ENCODE measurements at places on chromosomes 1 and 21.

DNA sequence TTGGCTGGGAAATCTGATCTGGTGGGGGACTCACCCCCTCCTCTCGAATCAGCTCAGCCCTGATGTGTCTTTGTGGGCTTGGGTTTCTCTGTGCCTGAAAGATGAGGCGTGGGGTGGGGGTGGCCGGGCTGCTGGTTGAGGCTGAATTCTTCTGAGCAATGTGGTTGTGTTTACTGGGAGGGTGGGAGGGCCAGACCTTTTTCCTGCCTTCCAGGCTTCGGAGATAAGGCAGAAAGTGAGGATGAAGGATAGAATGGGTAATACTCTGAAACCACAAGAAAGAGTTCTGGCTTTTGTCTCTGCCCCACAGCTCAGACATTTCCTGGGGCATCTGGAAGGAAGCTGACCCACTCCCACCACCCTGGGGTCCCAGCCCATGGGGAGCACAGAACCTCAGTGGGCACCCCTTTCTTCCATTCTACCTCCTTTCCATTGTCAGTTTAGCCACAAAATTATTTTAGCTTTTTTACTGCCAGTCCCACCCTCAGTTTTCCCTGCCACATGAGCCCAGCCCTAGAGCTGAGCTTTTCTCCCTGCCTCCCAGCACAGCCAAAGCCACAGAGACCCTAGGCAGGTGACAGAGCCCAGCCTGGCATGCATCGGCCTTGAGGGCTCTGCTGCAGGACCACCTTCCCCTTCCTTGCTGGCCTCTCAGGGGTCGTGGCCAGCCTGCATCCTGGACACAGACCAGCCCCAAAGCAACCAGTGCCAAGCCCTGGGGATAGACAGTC lies 11.2 kb downstream of the ALX3 start:
- no peak for DNase-seq

DNA sequence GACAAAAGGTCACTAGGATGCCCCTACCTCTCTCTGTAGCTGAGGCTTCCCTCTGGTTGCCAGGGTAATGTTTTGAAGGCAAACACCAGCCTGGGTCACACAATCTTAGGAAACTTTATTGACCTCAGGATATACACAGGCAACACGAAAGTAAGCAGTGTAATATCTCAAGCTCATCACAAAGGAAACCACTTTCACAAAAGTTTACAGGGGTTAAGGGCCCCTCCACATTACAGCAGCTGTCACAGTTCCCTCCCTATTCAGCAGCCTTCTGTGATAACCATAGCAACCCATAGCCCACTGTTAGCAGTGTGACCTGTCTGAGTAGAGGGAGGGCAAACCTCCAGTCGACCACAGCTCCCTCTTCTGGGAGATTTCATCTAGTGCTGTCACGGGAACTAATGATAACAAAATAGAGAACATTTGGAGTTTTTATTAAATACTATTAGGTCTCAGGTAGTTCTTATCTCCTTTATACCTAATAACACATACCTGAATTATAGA lies 149.8 kb downstream of the PTPRC start:
- no peak for DNase-seq

DNA sequence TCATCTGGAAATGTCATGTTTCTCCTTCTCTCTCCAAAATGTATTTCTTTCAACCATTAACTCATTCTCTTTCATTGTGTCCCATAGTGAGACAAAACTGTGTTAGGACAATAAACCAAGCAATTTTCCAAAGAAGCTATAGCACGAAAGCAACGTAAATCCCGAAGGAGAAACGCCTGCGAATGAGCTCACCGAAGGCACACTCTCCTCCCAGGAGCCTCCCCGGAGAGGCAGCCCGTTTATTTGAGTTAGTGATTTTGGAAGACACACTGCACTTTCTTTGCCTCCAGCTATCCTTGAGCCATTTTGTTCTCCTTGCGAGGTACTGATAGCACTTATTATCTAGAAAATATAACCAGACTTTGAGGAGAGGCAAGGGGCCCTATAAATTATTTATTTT lies 41.2 kb downstream of the RSPH1 start:
- DNase-seq: no peak

GRCh38 chr1:212366901-212367300 lies 47.8 kb downstream of the PACC1 start:
- DNase-seq: no peak

- no peak for DNase-seq
Measured at GRCh38 chr1:229432905-229433304, 989 bp downstream of the ACTA1 start.

DNA sequence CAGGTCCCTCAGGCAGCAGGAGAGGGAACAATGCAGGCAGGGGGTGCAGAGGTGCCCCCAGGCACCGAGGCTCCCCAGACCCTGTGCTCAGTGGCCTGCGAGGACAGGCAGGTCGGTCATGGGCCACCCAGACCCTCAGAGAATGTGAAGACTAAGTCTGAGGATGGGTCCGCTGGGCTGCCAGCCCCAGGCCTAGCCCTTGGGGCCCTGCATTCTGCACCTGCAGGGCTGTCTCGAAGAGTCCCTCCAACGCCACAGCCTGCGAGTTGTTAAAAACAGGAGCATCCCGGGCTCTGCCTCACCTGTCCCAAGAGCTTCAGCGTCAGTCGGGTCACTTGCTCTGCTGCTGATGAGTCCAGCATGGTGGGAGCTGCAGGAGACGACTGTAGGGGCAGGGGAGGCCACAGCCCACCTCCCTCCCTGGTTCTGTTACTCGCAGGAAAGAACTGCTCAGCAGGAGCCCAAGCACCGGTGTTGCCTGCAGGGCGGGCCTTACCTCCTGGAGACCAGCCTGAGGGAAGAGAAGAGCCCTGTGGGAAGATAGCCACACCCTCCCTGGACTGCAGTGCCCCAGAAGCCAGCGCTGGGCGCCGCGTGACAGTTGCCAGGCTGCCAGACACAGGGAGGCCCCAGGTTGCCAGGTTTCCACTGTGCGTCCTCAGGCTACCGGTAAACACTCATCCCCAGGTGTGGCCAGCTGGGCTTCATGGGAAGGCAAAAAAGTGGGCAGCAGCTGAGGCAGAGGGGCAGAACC lies 5.8 kb downstream of the C21orf58 start:
- DNase-seq: no peak

- peak; percentile 32 for DNase-seq
Measured at GRCh38 chr21:45853703-45854342, 127.7 kb upstream of the COL6A1 start.

GRCh38 chr1:36095760-36096405 lies 7.2 kb downstream of the ADPRS start:
- DNase-seq: no peak

DNA sequence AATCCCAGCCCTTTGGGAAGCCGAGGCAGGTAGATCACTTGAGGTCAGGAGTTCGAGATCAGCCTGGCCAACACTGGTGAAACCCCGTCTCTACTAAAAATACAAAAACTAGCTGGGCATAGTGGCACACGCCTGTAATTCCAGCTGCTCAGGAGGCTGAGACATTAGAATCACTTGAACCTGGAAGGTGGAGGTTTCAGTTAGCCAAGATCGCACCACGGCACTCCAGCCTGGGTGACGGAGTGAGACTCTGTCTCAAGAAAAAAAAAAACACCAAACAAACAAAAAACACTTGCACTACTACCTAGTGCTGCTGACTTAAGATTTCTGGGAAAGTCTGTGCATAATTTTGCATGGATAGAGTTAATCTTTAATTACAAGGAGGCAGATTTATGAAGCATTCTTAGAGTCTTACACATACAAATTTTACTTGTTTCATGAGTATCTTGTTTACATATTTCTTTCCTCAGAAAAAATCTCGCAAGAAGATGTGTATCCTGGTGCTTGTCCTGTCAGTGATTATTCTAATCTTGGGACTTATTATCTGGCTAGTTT lies 8.7 kb upstream of the PPP1R8 start:
- DNase-seq: no peak

DNA sequence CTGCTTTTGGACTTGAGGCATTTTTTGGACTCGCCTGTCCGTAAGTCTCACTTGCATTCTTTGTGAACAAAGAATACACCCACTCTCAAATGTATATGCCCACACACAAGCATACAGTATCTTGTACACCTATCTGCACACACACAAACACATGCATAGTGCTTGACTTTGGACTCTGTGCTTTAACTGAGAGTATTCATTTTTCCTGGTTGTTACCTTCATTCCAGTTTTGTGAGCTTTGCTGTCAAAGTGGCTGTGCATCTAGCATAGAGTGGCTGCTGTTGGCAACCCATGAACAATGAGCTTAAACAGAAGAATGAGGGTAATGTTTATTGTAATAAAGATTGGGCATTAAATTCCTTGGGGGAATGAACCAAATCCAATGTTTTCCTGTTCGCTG lies 199.0 kb downstream of the PDE4B start:
- no peak for DNase-seq

- DNase-seq: no peak
Measured at GRCh38 chr1:33349081-33349759, 28.3 kb upstream of the A3GALT2 start.

DNA sequence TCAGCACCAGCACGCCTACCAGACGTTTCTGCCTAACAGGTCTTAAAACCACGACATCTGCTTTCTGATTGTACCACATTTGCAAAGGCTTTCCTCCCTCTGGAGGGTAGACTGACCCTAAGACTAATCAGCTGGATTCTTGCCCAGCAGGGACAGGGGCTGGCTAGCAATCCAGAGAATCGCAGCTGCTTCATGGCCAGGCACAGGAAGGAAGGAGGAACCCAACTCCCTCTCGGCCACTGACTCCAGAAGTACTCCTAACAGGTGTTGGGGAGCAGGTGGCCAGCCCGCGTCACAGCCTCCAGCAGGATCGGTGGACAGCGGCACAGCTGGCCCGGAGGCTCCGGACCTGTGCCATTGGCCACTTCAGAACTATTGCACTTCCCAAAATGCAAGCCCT lies 180.8 kb downstream of the NPHP4 start:
- DNase-seq: no peak

GRCh38 chr21:22795644-22796043 lies 1797.4 kb downstream of the NCAM2 start:
- DNase-seq: no peak

DNA sequence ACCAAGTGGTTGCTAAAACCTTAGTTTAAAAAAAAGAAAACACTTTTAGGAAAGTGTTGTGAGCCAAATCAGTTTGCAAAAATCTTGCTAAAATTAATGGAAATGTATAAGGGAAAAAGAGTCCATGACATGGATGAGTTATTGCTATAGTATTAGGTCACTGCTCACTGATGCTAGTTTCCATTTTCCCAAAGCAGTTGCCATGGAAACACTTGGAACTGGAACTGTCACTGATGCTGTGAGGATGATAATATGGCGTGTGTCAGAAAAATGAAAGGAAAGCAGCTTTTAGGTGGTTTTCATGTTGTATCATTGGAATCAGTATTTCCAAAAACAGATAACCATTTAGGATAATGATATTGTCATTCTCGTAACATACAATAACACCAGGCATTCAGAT lies 104.4 kb downstream of the PHTF1 start:
- DNase-seq: no peak

DNA sequence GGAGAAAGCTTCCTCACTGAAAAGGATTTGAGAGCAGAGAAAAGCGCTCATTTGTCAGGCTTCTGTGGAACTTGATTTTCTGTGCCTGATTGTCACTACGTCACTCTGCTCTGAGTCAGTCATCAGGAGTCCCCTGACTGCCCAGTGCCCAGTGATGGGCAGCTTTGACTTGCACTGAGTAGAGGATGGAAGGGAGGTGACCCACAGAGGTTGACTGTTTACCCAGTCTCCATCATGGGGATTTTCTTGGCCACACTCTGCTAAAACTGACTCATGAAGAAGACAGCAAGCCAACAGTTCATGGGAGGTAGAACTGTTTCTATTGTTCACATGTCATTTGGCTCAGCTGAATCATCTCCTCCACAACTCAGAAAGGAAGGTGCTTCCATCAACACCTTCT lies 82.1 kb upstream of the DUSP10 start:
- DNase-seq: no peak

- DNase-seq: no peak
Measured at GRCh38 chr1:20380616-20381035, 90.0 kb downstream of the VWA5B1 start.

DNA sequence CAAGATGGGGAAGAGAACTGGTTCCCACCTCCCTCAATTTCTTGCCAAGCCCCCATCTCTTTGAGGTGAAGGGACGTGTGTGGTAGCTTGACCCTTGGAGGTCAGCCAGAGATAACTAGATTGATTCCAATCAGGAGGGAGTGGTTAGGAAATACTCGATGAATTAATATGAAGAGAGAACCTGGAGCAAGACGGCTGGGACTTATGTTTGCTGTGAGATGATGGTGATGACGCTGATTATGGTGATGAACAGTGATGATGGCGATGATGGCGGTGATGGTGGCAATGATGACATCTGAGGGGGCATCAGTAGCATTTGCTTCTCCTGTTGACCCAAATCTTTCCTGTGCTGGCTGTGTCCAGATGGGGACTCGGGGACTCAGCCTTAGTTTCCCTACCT lies 724 bp downstream of the PADI1 start:
- DNase-seq: no peak

- DNase-seq: no peak
Measured at GRCh38 chr1:164369698-164370365, 189.2 kb upstream of the PBX1 start.

DNA sequence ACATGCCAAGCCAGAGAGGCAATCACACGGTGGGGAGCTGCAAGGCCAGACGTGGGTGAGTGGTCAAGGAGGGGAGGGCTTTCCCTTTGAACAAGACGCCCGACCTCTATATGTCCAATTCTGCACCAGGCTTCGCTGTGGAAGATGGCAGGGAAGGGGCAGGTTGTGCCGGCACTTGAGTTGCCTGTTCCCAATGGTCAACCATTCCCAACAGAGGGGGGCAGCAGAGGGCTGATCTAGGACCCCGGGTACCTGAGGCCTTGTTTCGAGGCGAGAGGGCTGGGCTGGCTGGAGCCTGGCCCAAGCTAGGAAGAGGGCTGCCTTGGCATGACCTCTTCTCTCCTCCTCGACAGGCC lies 64.9 kb downstream of the TMEM53 start:
- DNase-seq: no peak

DNA sequence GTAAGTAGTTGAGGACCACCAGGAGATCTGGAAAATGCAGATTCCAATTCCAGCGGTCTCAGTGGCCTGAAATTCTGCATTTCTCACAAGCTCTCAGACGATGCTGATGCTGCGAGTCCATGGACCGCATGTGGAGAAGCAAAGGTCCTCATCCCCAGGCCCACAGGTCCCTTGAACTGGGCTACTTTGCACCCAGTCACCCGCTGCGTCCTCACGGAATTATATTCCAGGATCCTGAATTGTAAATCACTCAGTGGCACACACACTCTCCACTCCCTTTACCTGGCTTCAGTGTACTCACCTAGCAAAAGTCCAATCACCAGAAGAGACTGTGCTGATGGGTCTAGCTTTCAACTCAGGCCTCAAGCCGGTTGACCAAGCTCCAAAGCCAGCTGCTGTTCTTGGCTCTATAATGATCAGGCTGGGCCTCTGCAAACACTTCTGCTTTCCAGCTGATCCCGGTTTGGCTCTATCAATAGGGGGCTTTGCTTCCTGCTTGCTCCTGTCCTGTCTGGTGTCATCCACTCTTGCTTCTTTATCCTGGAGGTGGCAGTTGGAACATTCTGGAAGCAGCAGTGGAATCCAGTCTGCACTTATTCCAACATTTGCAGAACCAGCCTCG lies 904 bp upstream of the RPL22 start:
- no peak for DNase-seq

GRCh38 chr1:153535242-153536011 lies at the start of gene S100A6:
TSS of gene S100A6 (minus strand) at chr1:153535991. CDS start at chr1:153535339, 652 bp downstream.
- DNase-seq: no peak

Data from suprapubic skin (tissue), 4 donors.